Esophagus squamous epithelium (tissue), 5 donors: ENCODE measurements at places on chromosomes 2 and 18.

GRCh38 chr2:54013996-54014395 is 43.2 kb upstream of the PSME4 start:
- DNase-seq = no peak
- no peaks in the 10 kb centered on the region for H3K27me3 ChIP-seq
- no peaks in the 10 kb centered on the region for H3K36me3 ChIP-seq
- no peaks in the 10 kb centered on the region for H3K4me1 ChIP-seq
- H3K4me3 ChIP-seq = no peak overlapping the region

DNA sequence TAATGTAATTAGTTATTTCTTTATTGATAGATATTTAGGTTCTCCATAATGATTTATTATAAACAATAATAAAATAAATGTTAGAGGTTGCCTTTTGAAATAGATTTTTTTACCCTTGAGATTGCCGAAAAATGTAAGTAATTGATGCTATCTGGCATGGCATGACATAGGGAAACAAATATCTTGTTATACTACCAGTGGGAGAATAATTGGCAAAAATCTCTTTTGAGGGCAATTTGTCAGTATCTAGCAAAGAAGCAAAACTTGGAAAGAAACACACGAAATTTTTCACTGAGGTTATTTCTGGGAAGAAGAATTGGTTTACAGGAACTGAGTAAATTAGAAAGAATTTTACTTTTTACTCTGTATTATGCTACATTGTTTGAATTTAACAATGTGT is 547.2 kb upstream of the SETBP1 start:
- no peaks in the 10 kb centered on the region for H3K36me3 ChIP-seq

DNA sequence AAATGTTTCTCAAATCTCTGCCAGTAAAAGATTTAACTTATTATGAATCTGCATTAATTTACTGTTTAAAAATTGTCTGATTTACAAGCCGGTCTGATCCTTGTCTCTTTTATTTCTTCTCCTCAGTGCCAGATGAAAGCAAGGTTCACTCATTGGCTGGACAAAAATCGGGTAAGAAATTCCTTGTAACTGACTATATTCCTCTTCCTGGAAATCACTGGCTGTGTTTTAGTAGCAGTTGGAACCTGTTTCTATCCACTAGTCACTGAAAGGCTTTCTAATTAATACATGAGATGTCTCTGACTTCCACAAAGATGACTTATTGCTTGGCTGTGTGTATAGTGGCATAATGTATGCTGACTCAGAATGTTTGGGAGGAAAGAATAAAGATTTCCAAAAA is 436.6 kb upstream of the NRP2 start:
- no peak overlapping the region for H3K4me3 ChIP-seq
- H3K36me3 ChIP-seq = no peaks in the 10 kb centered on the region
- DNase-seq = no peak
- no peaks in the 10 kb centered on the region for H3K27me3 ChIP-seq
- no peaks in the 10 kb centered on the region for H3K4me1 ChIP-seq
- no peak overlapping the region for H3K27ac ChIP-seq

- H3K4me1 ChIP-seq = peaks cover 25% of the 10 kb centered on the region
- H3K36me3 ChIP-seq = no peaks in the 10 kb centered on the region
These were observed 2.9 kb upstream of the DGKD start for GRCh38 chr2:233351423-233351822.

- H3K4me1 ChIP-seq = peaks cover 3% of the 10 kb centered on the region
- DNase-seq = no peak
- peak overlapping the region; percentile 31 for H3K27ac ChIP-seq
- H3K36me3 ChIP-seq = no peaks in the 10 kb centered on the region
- H3K27me3 ChIP-seq = no peaks in the 10 kb centered on the region
These were observed 168.1 kb upstream of the SMAD2 start for GRCh38 chr18:48098538-48098937.

GRCh38 chr18:77658751-77659448 is 409.3 kb downstream of the GALR1 start:
- H3K4me1 ChIP-seq = no peaks in the 10 kb centered on the region
- H3K27ac ChIP-seq = no peak overlapping the region
- no peak overlapping the region for H3K4me3 ChIP-seq
- H3K27me3 ChIP-seq = no peaks in the 10 kb centered on the region

DNA sequence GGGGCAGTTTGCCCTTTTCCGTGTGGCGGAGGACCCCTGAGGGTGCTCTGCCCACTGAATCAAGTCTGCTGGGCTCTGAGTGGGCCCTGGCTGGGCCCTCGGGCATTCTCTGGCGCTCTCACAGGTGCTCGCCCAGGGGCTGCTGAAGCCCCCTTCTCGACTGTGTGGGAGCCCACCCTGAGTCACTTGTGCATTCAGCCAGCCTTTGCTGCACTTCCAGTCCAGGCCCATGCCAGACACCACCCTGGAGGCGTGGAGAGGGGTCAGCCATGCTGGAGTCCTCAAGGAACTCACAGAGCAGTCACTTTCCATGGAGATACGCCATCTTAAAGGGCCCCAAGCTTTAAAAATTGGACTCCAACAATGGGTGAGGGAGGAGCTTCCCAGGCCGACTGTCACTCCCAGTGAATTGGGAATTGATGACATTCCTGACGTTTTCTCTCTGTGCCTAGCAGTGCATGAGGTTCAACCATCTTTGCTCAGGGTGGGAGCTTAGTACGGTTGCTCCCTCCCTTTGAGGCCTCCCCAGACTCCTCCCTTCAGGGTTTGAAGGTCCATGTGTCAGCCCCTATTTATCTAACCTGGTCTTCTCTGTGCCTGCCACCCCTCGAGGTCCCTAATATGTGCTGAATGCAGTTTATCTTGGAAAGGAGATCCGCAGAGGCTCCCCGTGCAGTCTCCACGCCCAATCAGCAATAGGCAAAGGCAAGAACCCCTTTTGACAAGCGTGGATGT is 71.8 kb upstream of the HS6ST1 start:
- H3K27ac ChIP-seq = peak overlapping the region; percentile 63
- H3K4me3 ChIP-seq = no peak overlapping the region
- peaks cover 10% of the 10 kb centered on the region for H3K4me1 ChIP-seq
- no peaks in the 10 kb centered on the region for H3K36me3 ChIP-seq
- no peak for DNase-seq

DNA sequence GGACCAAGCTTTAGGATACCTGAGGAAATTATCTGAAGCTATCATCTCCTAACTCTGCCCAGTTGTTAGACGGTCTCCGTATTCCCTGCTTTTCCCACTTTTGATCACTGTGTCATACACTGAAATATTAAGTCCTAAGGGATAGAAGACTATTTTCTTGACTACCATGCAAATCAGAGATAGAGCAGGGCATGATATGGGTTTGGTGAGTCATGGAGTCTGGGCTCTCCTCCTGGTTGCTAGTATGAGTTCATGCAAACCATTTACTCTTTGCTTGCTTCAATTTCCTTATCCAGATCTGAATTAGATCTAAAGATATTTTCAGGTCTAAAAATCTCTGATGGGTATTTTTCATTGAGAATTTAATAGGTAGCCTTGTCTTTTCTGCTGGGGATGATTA is 55.0 kb downstream of the EHBP1 start:
- no peak overlapping the region for H3K27ac ChIP-seq
- H3K4me3 ChIP-seq = no peak overlapping the region
- H3K36me3 ChIP-seq = no peaks in the 10 kb centered on the region

GRCh38 chr2:20382965-20383810 is 32.5 kb upstream of the PUM2 start:
- no peak for DNase-seq
- no peak overlapping the region for H3K27ac ChIP-seq
- H3K27me3 ChIP-seq = no peaks in the 10 kb centered on the region
- H3K4me3 ChIP-seq = no peak overlapping the region
- H3K36me3 ChIP-seq = no peaks in the 10 kb centered on the region
- H3K4me1 ChIP-seq = no peaks in the 10 kb centered on the region

DNA sequence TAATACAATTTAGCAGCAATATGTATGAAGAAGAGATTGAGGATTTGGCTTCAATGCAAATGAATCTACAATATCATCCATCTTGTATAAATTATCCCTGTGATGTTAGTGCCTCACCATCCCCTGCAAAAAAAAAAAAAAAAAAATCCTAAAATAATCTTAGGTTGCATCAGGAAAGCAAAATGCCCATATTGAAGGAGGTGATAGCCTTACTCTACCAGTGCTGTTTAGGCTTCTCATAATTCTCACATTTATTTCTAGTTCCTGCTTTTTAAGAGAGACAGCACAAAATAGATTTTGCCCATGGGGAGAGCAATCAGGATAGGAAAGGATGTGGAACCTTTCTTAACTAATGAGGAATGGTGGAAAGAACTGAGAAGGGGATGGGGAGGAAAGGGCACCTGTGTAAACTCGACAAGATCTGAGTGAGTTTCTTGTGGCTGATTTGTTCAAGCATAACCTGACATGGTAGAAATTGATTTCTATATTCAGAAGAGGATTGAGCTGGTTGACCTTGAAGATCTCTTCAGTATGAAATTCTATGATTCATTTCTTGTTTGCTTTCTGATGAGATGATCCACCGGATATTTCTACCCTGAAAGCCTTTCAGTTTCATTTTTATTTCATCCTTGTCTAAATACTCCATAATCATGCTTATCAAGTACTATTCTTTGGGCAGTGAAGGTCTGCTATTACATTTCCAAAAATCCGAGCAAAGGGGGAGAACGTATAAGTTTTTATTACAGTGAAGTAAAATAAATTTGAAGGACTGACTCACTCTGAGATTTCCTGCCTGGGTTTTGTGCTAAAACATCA is 391.2 kb downstream of the PTPRM start:
- no peaks in the 10 kb centered on the region for H3K27me3 ChIP-seq
- no peak overlapping the region for H3K4me3 ChIP-seq
- H3K27ac ChIP-seq = no peak overlapping the region

DNA sequence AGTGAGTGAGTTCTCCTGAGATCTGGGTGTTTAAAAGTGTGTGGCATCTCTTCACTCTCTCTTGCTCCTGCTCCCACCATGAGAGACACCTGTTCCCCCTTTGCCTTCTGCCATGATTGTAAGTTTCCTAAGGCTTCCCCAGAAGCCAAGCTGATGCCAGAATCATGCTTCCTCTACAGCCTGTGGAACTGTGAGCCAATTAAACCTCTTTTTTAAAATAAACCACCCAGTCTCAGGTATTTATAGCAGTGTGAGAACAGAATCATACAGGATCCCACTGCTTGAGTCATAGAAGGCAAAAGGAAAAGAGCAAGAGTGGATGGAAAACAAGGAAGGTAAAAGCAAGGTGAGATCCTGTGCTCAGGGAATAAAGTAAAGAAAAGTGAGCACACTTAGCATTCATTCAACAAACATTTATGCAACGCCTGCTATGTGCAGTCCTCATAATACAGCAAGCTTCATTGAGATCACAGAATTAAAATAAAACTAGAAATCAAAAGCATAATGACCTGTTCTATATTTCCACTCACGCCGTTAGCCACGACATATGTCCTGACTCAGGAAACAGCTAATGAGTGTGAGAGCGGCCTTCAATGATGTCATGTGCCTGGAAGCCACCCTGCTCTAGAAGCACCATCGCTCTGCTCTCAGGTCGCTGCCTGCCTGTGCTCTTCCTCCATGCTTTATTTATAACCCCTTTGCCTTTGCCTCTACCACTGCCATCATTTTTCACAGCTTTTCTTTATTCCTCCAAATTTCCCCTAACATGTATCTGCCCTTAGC is 11.3 kb upstream of the COPS8 start:
- no peak overlapping the region for H3K4me3 ChIP-seq
- no peaks in the 10 kb centered on the region for H3K36me3 ChIP-seq
- no peaks in the 10 kb centered on the region for H3K27me3 ChIP-seq

- no peak overlapping the region for H3K27ac ChIP-seq
- H3K27me3 ChIP-seq = no peaks in the 10 kb centered on the region
- no peak for DNase-seq
These were observed 96.8 kb upstream of the MBOAT2 start for GRCh38 chr2:9100080-9100876.

DNA sequence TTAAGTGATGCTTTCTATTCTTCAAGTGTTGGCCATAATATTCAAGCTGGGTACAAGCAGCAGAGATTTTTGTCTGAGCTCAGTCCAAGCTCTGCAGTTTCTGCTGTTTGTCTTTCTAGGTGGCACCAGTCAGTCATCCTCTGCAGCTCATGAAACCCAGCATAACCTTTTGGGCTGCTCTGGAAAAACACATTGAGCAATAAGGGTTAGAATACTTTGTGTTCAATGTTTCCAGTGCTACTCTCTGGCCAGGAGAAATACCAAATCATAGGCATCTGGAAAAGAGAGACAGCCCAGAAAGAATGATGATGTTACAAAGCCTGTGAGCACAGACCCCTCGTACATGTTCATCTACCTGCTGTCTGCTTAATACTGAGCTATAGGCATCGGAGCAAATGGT is 19.5 kb upstream of the WIPF1 start:
- no peaks in the 10 kb centered on the region for H3K36me3 ChIP-seq
- H3K27ac ChIP-seq = no peak overlapping the region
- H3K4me1 ChIP-seq = peaks cover 37% of the 10 kb centered on the region
- H3K4me3 ChIP-seq = no peak overlapping the region
- DNase-seq = no peak

DNA sequence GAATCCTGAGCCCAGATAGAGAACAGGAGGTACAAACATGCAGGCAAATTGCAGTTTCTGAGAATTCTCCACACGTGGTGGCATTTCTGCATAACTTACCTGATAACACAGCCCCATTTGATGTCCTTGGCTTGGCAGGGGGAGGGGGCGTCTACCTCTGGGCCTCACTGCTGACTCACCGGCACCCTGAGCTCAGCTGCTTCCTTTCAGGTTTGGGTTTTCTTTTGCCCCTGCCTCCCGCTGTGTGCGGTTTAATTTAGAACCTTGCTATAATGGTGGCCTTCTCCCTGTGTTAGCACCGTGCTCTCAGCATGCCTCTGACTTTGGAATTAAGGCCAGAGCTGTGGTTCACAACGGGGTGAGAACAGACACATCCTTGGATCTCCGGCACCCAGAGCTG is 4.4 kb downstream of the CTIF start:
- H3K4me1 ChIP-seq = peaks cover 40% of the 10 kb centered on the region
- no peaks in the 10 kb centered on the region for H3K27me3 ChIP-seq
- no peak for DNase-seq

DNA sequence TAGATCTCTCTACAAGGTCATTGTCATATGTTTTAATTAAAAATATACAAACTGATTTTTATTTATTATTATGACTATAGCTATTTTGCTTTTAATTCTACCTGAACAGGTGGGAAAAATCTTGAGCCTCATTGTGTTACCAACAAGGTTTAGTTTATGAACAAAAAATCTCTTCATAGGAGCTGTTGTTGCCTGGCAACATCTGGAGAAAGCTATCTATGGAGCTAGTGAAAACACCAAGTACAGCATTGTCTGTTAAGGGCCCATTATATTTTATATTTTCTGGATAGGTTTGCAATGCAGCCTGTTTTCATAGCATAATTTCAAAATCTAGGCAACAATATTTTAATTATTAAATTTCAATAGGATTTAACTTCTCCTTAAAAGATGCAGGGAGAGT is 383.0 kb upstream of the TMEFF2 start:
- H3K27me3 ChIP-seq = no peaks in the 10 kb centered on the region
- H3K27ac ChIP-seq = no peak overlapping the region
- no peak overlapping the region for H3K4me3 ChIP-seq
- H3K4me1 ChIP-seq = no peaks in the 10 kb centered on the region

- peaks cover 10% of the 10 kb centered on the region for H3K27me3 ChIP-seq
- no peak for DNase-seq
- no peak overlapping the region for H3K4me3 ChIP-seq
- H3K4me1 ChIP-seq = peaks cover 20% of the 10 kb centered on the region
- no peaks in the 10 kb centered on the region for H3K36me3 ChIP-seq
These were observed 4.8 kb downstream of the ALK start for GRCh38 chr2:29916571-29916970.
